ENCODE measurements at places on chromosomes 3 and 15.

GRCh38 chr3:123386477-123387040 is 62.3 kb downstream of the ADCY5 start:
- DNase-seq: no peak

- DNase-seq: no peak
Measured at GRCh38 chr3:10927551-10927950, 65.0 kb upstream of the SLC6A1 start.

DNA sequence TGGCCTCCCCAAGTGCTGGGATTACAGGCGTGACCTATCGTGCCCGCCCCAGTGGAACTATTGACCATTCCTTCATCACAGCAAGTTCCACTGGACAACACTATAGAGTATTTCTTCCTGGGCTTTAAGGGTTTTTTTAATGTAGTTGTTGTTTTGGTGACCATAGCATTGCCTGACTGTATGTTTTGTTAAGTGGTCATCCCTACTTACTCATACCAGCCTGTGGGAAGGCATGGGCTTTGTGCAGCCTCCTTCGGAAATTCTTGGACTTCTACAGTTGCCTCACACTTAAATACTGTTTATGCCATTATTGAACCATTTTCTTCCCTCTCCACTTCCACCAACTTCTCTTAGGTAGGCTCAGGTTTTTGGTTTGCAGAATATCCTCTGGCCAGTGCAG is 19.9 kb upstream of the ALPK3 start:
- DNase-seq: no peak

GRCh38 chr15:78085928-78086327 is 6.4 kb upstream of the SH2D7 start:
- DNase-seq: no peak

DNA sequence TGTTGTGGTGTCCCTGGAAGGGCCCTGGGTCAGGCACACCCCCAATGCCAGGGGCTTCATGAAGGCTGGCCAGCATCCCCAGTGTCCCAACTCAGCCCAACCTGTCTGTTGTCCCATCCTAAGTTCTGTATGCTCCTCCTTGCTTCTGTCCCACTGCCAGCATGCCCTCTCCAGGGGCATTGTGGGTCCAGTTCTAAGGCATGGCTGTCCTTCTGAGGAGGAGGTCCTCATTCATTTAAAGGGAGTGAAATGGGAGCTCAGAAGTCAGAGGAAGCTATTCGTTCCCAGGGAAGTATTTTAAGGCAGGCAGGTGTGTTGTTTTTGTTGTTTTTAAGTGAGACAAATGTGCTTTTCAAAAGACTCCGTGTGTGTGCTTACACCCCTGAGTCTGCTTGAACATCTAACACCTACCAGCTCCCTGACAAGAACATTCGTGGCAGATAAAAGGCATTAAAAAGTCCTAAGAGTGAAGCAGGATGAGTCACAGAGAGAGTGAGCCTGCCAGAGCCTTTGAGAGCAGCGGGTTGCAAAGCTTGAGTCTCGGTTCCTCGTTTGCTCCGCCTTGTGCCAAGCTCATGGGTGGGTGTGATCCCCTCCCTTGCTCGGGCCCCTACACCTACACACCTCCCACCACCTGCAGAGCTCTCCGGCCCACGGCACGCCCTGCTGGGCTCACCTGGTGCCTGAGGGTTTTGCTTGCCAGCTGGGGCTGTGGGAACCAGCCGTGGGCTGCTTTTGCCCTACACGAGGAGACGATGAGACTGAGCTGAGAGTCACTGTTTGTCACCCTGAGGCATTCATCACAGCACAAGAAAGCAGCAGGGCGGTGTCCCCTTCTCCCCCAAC is 183.4 kb upstream of the TOPAZ1 start:
- peak; percentile 24 for DNase-seq

DNA sequence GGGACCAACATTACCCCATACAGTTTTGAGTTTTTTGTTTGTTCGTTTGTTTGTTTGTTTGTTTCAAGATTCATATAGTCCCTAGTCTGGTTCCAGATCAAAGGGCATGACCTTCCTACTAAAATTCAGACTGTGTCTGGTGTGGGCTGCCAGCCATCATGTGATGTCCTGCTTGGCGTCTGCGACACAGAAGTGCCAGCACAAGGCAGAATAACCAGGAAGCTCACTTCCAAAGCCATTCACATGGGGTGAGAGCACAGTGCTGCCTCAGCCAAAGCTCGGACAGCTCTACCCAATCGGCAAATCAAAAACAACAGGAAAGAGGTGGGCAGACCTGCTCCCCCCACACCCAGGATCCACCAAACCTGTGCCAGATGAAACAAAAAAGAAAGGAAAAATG is 142.6 kb upstream of the THBS1 start:
- no peak for DNase-seq

DNA sequence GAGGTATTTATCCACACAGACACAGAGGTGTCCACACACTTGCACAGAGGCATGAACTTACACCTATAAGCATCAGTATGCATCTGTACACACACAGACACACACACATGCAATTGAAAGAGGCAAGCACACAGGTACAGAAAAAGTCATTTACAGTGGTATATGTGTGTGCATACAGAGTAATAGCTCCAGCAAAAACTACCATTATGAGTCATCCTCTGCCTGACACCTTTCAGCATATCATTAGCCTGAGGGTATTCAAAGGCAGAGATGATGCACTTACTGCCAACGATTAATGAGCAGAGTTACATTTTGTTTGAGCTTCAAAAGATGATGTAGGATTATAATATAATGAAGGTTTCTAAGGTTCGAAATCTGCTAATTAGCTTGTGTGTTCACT is 100.3 kb upstream of the TPRG1 start:
- peak; percentile 73 for DNase-seq

DNA sequence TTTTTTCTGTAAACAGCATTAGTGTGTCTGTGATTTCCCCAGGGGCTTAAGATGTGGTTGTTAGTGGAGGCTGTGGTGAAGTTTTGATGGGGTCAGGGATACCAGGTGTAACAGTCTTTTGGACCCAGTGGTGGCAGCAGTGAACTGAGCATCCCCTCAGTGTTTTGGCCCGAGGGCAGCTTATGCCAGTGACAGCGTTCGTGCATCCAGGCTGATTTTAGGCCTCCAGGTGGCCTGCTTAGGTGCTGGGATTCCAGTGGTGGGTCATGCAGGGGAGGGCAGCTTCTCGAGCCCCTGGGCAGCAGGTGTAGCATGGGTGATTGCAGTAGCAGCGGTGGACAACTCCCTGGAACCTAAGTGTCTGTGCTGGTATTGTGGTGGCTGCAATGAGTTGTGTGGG is 29.2 kb downstream of the STT3B start:
- DNase-seq: no peak

- no peak for DNase-seq
Measured at GRCh38 chr3:149655826-149656574, 1.8 kb downstream of the WWTR1 start.

- no peak for DNase-seq
Measured at GRCh38 chr3:141649871-141650270, 88.2 kb upstream of the RNF7 start.

Measured in activated CD4-positive, alpha-beta T cell treated with anti-CD3 and anti-CD28 coated beads, Interleukin-2, Interleukin-6, amounts not matched to agents 100 ng/mL and 50 ng/mL, durations not matched to agents 16 hours and 8 hours (primary cell).